ENCODE measurements at places on chromosomes 5 and 9.

DNA sequence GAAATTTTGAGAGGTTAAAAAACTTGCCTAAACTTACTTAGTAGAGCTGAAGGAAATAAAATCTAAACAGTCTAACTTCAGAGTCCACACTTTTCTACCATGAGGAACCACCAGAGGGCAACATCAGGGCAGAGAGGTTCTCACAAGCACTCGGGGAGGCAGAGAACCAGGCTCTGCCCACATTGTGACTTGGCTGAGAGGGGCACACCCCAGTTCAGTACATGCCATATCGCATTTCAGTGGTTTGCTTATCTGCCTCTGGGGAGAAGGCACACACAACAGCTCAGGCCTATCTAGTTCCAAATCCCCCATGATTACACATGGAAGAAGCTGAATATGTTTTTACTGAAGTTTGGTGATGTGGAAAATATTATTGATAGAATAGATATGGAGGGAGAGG is 49.2 kb downstream of the EQTN start:
- DNase-seq, result no peak

DNA sequence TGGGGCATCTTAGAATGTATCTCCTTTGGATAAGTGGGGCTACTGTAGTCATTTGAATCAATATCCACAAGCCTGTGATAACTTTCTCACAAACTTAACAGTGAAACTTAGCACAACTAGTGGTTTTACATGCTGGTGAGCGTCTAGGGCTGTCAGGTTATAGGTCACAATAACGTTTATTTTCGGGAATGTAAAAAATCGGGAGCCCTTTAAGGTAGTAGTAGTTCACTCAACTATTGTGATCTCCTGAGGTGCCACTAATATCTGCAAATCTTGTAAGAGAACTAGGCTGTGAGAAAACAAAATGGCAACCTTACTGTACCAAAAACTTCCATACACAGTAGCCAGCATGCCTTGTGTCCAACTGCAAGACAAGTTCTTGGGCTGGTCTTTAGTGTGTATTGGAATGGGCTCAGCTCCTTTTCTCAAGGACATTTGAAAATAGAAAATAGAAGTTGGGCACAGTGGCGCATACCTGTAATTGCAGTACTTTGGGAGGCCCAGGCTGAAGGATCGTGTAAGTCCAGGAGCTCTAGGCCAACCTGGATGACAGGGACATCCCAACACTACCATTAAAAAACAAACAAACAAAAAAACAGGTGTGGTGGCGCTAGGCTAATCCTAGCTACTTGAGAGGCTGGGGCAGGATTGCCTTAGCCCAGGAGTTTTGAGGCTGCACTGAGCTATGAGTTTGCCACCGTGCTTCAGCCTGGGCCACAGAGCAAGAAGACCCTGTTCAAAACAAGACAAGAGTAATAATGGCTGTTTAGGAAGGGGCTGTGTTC is 5.2 kb upstream of the PKN3 start:
- DNase-seq, result no peak

- DNase-seq, result no peak
Measured at GRCh38 chr5:72811849-72812248, 4.6 kb upstream of the TNPO1 start.

GRCh38 chr5:6598351-6598900 is 34.4 kb downstream of the NSUN2 start:
- DNase-seq, result no peak

- no peak for DNase-seq
Measured at GRCh38 chr9:134635351-134636148, 6.1 kb upstream of the COL5A1 start.

DNA sequence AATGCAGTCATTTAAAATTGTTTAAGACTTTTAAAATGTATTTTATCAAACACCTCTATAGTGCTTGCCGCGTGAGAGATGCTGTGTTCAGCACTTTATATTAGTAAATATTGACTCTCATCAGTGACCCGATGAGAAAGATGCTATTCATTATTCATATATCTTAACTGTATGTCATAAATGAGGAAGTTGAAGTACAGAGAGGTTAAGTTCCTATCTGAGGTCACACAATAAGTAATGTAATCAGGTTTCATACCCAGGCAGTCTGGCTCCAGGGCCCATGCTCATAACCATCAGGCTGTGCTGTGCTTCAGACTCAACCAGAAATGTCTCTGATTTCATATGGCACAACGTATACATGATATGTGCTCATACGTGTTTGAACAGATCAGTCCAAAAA is 119.0 kb downstream of the SV2C start:
- no peak for DNase-seq

DNA sequence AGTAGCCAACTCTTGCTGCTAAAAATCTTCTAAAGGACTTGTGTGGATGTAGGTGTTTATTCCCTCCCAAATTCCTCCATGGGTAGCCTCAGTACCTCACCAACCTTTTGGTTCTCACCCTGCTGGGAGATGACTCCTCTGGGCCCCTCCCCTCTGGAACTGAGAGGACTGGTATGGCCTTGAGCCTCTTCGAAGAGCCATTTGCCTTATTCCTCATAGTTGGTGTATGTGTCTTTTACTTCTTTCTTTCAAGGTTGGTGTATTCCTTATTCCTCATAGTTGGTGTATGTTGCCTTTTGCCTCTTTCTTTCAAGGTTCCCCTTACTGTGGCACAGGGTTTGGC is 48.3 kb downstream of the GNAQ start:
- DNase-seq, result no peak

- DNase-seq, result peak; percentile 42
Measured at GRCh38 chr5:82793808-82794419, 283.3 kb downstream of the TMEM167A start.

DNA sequence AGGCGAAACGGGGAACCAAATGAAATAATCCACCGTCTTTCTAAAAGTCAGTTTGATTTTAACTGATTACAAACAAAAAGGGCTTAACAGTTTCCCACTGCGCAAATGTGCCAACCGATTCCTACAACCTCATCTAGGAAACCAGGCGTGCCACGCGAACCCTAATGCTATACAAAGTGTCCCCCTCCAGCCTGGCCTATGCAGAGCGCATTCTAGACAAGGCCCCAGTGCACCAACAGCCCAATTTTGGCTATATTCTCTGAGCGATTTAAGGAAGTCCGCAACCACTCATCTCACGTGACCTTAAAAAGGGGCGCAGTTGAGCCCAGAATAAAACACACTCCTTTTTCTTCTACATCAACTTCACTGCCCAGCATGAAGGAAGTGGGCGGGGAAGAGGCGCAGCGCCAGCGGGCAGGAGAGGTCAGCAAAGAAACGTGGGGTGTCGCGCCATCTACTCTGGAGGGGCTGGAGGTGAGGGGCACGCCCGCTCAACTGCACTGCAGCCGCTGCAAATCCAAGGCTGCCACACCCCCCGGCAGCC is 779 bp downstream of the FAM13B start:
- DNase-seq, result peak; percentile 73

DNA sequence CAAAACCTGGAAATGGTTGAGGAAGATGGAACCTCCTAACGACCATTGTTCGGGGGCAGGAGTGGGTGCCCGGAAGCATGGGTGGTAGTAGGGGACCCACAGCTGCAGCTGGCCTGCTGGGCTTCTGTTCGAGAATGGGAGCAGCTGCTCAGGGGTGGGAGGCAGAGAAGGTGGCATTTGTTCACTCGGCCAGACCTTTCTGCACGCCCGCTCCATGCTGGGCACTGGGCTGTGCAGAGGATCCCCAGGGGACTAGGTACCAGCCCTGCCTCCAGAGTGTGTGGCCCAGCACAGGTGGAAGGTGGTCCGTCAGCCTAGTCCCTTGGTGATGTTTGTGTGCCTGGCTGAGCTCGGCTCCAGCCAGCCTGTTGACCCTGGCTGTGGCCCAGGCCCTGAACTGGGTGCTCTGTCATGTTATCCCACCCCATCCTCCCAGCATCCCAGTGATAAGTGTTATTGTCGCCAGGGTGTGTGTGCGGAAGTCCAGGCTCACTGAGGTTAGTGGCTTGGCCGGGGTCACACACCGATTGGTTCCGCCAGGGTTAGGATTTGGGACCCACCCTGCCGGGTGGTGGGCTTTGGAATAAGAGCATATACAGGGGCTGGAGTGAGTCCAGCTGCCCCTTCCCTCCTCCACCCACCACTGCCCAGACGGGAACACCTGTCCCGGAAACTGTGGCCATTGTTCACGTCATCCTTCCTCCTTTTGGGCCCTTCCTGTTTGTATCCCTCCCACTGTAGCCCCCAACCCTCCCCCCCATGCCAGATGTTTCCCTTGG is 4.8 kb downstream of the N4BP3 start:
- no peak for DNase-seq

DNA sequence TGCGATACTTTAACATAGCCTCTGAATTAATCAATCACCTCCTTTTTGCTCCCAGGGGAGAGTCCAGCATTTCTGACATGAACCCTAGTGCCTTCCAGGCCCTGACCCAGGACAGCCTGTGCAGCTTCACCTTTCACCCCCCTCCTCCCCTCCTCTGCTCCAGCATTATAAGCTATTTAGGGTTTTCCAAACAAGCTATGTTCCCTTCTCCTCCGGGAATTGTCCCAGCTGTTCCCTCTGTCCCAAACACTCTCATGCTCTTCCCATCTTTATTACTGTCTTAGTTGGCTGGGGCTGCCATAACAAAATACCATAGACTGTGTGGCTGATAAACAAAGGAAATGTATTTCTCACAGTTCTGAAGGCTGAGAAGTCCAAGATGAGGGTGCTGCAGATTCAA is 161.5 kb downstream of the EBF1 start:
- no peak for DNase-seq

DNA sequence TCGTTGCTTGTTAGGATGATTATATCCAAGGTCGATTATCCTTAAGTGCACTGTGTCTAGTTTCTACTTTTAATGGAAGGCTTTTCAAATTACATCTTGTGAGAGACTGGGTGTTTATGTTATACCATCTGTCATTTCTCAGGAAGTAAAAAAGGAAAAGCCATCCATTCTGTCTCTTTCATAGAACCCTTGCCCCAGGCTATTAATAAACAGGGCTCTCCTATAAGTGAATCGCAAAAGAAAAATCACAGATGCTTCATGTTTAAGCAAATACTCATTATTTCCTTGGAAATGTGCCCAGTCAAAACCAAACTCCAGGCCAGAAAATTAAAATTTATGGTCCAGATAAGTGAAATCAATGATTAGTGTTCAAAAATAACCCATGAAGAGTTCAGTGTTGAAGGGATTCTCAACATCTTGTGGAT is 58.1 kb downstream of the STARD4 start:
- DNase-seq, result no peak

- DNase-seq, result no peak
Measured at GRCh38 chr9:134597041-134597913, 44.3 kb upstream of the COL5A1 start.

GRCh38 chr5:168244838-168245559 is 46.4 kb upstream of the WWC1 start:
- DNase-seq, result no peak

DNA sequence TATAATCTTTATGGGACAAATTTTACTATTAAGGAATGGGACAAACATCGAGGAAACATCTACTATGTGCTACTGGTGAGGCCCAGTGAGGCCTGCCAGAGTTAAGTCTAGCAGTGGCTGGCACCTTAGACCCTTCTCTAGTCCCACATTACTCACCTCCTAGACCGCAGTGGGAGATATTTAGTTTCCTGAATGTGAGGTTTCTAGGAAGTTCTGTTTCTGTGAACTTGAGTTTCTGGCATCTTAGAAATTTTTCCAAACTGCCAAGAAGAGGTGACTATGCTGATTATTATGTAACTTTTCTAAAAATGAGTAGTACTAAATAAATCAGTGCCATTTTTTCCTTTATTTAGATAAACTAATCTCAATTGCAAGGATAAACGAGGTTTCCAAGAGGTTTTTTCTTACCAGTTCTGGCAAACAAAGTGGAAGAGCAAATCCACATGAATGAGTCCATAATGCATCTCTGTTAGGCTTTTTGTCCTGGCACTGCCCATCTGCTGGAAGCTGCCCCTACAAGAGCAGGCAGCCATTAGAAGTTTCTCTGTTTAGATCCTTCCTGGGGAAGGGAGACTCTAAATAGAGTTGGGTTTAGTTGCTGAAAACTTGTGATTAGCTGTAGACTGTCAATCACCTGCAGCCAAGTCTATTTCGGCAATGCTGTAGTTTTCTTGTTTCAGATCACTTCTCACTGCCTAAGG is 348.7 kb downstream of the MAN2A1 start:
- no peak for DNase-seq

- DNase-seq, result no peak
Measured at GRCh38 chr5:176534640-176535039, 2.6 kb downstream of the RNF44 start.

DNA sequence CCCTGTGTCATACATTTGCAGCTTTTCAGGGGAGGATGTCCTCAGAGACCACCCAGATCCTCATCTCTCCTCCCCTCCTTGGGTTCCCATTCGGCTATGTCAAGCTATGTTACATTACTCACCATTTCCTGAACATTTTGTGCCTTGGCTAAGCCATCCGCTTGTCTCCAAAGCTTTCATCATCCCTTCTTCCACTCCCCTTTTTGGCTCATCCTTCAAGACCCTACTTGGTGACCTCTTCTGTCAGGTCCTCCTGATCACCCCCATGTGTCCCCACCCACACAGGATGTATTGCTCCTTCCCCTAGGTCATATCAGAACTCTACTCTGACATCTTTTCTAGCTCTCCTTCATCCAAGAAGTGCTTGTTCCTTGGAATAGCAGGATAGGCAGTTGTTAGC is 81.8 kb downstream of the BOD1 start:
- DNase-seq, result no peak

DNA sequence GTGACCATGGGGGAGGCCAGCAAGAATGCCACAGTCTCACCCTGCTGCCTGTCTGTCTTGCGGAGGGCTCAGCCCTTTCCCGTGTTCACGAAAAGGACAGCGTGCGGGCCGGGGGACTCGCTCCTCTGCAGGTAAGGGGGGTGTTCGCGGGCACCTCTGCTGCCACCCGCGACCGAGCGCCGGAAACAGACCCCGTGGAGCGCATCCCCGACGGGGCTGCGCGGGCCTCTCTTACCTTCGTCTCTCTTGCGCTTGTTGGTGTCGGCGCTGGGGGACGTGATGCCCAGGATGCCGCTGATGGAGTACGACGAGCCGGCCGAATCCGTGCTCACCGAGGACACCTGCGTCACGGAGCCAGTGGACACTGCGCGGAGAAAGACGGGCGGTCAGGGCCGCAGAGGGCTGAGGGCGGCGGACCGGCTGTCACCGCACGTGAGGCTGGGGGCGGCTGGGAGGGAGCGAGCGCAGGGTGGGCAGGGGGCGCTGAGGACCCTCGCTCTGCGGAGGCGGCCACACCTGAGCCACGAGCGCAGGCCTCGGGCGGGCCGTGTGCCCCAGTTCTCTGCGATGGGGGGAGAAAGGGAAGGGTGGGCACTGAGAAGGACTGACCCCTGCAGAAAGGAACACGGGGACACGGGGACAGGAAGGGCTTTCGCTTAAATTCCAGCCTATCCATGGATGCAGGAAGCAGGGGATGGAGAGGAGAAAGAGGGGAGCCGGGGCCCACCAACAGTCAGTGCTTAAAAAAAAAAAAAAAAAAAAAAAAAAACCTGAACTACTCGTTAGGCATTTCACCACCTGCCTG is 31.5 kb downstream of the PAX5 start:
- peak; percentile 23 for DNase-seq

- no peak for DNase-seq
Measured at GRCh38 chr9:2359891-2360471, 261.6 kb upstream of the VLDLR start.

DNA sequence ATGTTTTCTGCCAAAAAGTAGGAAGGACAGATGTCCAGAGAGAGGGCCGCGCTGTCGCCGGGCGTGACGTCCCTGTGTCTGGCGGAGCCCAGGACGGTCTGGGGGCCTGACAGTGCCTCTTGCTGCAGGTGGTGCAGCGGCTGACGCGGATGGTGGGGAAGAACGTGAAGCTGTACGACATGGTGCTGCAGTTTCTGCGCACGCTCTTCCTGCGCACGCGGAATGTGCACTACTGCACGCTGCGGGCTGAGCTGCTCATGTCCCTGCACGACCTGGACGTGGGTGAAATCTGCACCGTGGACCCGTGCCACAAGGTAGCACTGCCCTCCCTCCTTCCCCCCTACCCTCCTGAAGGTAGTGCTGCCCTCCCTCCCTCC is 7.8 kb downstream of the NELFB start:
- DNase-seq, result no peak
